ENCODE measurements at places on chromosomes 4 and X.

GRCh38 chr4:35963974-35964515, 280.3 kb downstream of the ARAP2 start:
- no peak for DNase-seq

GRCh38 chr4:23906839-23907238, 17.0 kb upstream of the PPARGC1A start:
- DNase-seq: no peak

DNA sequence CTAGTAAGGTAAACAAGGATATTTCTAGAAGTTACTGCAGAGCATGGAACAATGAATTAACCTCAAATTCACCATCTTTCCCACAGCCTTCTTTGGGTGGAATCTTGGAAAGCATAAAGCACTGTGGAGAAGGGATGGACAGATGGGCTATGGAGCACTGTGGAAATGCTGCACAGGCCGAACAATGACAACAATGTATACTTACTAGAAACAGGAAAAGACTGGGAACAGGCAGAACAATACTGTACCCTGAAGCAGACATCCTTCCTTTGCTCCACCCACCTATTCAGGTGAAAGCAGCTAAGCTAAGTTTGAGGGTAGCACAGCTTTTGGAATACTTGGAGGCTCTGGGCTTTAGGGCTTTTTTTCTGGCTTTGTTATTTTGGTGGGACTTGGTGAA, 250.6 kb upstream of the KLF8 start:
- no peak for DNase-seq

DNA sequence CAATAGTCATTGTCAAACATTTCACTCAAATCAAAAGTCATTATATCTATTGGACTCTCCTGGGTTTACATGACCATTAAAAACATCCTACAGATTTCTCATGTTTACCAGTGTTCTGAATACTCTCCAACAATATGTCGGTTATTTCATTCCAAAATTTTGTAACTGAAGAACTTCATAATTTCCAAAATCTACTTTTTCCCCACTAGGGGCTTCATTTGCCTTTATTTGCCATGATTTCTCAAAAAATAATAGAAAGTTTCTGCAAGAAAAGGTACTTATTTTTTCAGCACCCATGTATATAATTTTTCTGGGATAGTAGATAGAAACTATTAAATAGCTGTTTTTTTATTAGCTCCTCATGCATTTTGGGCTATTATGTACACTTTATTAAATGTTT, 49.0 kb downstream of the PRDM5 start:
- no peak for DNase-seq

DNA sequence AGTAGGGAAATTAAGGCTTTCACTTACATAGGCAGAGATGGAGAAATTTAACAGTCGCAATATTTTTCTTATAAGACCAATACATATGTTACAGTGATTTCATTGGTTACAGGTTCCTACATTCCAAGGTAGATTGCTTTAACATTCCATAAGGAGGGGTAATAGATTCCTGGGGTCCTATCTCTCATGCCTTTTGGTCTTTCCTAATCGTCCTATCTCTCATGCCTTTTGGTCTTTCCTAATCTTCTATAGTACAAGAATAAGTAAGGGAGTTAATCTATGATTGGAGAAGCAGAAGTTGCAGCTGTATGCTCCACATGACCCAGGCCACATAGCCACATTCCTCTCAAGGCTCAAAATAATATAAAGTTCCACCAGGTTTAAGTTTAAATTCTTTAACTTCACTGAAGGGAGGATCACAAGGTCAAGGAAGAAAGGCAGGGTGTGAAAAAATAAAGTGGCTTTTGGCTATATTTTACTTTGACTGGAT, 285.0 kb upstream of the BOD1L1 start:
- no peak for DNase-seq

GRCh38 chr4:185998791-185999190, 70.2 kb upstream of the TLR3 start:
- DNase-seq: no peak

DNA sequence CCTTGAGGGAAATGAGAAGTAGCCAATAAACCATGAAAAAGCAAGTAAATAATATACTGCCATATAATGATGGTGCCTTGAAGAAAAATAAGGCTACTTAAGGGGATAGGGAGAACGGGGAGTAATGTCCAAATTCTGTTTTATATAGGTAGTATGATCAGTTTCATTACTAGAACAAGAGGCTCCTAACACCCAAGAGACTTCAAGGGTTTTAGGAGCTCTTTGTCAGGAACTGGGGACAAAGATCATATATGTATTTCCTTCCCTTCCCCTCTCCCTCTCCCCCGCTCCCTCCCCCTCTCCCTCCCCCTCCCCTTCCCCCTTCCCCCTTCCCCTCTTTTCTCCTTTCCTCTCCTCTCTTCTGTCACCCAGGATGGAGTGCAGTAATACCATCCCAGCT, 127.3 kb downstream of the PTPN13 start:
- DNase-seq: no peak

- no peak for DNase-seq
These were observed 183.5 kb upstream of the GALNTL6 start for GRCh38 chr4:171629737-171630136.

DNA sequence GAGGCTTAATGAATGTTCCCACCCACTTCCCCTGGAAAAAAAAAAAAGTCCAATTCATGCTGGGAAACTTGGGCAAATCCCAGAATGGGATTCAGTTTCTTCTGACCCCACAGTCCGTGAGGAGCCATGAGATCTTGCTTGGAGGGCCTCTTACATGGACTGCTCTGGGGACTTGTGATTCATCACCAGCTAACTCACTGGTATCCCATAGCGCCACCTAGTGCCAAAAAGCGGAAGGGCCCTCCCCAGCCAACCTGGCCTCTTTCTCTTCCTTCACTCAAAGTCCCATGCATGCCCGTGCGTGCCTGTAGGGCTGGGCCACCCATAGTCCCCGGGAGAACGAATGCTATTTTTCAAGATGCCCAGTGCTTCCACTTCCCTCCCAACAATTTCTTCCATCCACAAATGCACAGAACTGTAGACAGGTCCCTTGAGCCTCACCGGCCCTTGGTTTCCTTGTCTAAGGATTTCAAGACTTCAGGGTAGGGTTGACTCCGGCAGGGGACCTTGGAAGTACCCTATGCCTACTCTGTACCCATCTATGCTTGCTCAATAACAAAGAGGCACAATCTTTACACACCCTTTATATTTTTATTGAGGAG, 5.1 kb downstream of the RTL5 start:
- DNase-seq: peak; percentile 84

DNA sequence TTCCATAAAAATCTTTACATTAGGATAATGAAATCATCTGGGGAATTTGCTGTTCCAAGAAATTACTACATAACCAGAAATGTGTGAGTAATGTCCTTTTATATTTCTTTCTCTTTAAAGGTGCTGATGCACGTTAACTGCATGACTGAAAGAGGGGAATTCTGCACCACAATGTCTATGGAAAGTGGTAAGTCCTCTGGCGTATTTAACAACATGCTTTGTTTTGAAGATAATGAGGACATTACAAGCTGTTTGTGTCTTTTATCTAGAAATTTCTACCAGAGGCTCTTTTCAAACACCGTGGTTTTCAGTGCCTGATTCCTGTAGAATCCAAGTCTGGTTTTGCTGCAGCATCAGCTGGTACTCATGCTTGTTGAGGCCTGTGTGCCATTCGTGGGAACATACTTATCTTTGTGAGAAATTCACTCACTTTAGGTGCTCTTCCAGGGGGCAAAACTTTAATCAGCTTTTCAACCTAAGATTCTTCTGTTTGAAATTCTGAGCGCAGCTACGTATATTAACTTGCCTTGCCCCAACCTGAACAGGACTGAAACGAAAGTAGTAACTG, 257.2 kb downstream of the PDHA2 start:
- no peak for DNase-seq

DNA sequence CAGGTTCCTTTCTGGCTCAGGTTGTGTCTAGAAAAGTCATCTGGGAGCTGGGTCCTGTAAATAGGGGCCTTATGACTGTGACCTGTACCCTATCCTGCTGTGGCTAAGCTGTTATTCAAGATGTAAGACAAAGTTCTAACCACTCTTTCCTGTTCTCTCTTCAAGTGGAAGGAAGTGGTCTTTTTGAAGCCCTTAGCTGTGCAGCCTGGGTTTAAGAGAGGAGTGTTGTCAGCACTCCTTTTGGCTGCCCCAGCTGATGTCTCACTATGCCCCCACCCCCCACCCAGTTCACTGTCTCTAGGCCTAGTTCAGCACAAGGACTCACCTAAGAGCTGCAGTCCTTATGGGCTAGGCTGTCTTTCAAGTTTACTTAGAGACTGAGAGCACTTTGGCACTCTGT, 1069.5 kb downstream of the FAM133A start:
- DNase-seq: no peak

DNA sequence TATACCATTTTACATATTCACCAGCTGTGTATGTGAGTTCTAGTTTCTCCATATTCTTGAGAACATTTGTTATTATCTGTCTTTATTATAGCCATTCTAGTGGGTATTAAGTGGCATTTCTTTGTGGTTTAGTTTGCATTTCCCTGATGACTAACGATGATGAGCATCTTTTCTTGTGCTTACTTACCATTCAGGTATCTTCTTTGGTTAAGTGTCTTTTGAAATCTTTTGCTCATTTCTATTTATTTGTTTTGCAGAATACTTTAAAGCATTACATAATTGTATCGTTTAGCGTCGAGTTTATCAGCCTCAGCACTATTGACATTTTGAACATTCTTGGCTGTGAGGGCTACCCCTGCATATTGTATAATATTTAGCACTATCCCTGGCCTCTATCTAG, 85.4 kb downstream of the FRMPD4 start:
- DNase-seq: no peak

GRCh38 chr4:84325625-84326024, 173.5 kb downstream of the NKX6-1 start:
- DNase-seq: no peak

DNA sequence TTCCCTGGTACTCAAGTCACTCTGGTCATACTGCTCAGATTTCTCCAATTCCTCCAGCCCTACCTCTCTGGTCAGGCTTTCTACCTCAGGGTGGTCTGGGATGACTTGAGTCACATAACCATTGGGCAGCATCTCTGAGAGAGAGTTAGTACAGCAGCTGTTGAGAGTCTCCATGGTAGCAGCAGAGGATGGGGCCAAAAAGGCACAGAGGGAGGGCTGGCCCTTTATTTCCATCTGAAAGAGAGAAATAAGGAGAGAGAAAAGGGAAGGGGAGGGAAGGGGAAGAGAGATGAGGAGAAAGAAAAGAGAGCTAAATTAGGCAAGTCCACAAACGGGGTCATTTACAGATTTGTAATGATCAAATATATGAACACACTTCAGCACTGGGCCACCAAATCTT, 149.1 kb upstream of the ARHGEF9 start:
- DNase-seq: no peak

DNA sequence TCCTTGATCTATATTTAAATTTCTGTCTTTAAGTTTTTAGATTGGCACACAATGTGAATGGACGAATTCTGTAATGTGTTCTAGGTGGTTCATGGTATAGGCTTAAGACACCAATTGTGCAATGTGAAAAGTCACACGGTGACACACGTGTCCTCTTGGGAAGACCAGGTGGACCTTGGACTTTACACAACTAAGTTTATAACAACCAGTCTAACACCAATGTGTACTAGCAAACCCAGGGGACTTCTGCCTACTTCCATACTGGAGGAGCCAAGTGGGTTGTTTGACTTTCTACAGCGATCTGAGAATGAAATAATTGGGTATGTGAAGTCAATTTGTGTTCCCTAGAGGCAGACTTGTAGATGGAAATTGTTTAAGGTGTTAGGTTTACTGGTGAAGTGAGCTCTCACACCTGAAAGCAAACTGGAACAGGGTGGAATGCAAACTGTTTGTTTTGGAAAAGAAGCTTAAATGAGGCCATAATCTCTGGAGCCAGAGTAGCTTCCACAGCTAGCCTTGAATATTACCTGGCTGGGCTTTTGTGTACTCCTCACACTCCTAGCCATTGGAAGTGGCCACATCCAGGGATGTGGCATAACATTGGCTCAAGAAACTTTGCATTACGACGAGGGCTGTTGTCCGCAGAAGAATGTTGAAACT, 45.9 kb upstream of the WDR1 start:
- DNase-seq: no peak

DNA sequence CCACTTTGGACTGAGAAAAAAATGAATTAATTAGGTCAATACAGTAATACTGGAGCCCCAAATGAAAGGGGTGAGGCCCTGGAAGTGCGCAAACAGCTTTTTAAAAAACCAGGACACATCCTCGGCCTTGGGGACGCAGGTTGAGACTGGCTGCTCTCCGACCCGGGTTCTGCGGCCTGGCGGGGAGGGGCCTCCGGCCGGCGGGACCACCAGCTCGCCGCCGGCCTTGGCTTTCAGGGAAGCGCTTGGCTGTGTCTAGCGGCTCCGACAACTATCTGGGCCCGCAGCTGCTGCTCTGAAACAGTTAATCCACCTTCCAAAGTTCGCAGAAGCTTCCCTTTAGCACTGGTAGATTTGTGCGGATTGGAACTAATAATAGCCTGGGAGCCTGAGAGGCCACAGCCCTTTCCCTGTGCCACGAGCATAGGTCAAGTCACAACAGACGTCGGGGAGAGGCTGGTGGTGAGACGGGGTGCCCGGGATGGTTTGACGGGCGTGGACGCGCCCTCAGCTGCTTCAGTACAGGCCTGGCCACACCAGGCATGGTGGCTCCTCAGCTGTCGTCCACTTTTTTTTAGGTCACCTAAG, 1.1 kb upstream of the SEL1L3 start:
- peak; percentile 75 for DNase-seq

- DNase-seq: peak; percentile 32
These were observed 64.5 kb upstream of the STS start for GRCh38 chrX:7083021-7083420.

DNA sequence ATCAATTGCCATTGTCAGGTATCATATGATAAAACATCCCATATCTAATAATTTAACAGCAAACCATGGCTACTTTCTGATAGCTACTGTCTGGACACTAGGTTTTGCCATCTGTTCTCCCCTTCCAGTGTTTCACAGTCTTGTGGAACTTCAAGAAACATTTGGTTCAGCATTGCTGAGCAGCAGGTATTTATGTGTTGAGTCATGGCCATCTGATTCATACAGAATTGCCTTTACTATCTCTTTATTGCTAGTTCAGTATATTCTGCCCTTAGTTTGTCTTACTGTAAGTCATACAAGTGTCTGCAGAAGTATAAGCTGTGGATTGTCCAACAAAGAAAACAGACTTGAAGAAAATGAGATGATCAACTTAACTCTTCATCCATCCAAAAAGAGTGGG, 7.0 kb downstream of the NPY5R start:
- no peak for DNase-seq

DNA sequence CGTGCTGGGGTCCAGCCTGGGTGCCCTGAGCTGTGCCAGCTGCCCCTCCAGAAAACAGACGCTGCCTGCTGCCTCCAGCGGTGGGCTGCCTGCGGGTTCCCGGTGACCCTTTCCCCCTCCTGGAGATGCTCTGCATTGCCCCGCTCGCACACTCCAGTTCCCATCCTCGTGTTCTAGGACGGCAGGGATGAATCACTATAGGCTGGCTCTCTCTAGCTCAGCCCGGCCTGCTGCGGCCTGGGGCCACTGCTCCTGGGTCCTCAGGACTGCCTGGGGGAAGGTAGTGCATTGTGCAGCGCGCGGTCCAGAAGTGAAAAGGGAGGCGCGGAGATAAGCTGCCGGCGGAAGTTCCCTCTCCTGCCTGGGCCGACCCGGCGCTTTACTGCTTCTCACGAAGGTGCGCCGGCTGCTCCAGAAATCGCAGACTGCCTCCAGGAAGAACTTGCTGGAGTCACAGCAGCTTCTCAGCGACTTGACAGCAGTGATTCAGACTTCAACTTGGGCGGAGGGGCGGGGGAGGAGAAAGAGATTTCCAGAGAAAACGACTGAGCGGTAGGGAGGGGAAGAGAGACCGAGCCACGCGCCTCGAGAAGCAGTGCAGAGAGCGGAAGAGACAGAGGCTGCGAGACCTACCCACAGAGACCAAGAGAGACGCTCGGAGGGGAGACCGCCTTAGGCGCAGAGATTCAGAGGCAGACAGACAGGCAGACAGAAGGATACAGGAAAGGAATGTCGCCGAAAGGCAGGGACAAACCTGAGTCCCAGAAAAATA, 6.7 kb upstream of the MSX1 start:
- peak; percentile 29 for DNase-seq

All from myocyte (in vitro differentiated cells).